ENCODE measurements at places on chromosomes 5 and 9.

DNA sequence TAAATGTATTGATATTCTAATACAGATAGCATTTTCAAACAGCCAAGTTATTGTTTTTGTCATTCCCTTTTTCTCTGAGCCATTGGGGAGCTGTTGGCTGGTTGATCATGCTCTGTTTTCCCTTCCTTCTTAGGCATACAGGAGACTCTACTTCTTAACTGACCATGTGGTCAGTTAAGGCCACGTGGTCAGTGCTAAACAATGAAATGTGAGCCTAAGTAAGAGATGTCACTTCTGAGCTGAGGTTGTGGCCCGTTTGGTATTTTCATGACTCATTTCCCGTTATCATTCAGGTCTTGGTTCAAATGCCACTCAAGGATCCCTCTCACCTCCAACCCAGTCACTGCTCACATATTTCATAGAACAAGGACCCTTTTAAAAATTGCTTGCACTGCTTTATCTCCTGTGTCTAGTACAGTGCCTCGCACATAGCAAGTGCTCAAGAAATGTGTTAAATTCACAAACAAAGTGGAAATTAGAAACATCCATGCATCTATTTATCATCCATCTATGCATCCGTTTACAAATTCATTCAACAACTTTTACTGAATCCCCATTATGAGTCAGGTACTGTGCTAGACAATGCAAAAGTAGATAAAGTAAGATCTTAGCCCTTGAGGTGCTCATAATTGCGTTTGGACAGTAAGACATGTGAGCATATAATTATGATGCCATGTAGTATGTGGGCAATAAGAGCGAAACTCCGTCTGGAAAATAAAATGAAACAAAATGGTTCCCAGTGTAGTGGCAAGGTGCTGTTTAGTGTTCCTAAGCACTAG, 50.7 kb downstream of the ARRDC3 start:
- DNase-seq, result no peak

GRCh38 chr9:121692606-121693387, 41.4 kb downstream of the DAB2IP start:
- DNase-seq, result no peak

- no peak for DNase-seq
These were observed 329.2 kb downstream of the TMEM232 start for GRCh38 chr5:110397281-110397680.

GRCh38 chr5:54644226-54644625, 126.7 kb downstream of the SNX18 start:
- DNase-seq, result no peak

Data from activated T-cell treated with anti-CD3 and anti-CD28 coated beads for 1 hour (primary cell).